Spinal cord (tissue), 10 donors: ENCODE measurements at places on chromosomes 3 and 15. TPM values are rescaled to one million over a fixed set of nuclear protein-coding genes. Genes with fewer than 3 reads are reported as not detected.

DNA sequence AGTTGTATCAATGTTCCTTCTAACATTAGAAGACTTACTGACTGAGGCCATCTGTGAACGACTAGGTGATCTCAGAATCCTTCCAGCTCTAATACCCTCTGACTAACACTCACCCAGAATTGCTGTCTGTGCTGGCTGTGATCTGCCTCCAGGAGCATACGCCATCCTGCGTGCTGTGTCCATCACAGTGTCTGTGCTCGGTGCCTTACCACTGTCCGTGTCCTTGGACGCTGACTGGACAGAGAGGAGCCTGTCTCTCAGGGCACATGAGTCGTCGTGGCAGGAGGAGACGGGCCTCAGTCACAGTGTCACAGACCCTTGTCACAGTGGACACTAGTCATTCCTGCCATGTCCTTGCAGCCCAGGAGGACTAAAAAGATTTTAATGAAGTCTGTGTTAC lies 83.1 kb downstream of the LMLN start:
- H3K36me3 ChIP-seq: peaks cover 5% of the 10 kb centered on the region
- no peak overlapping the region for H3K27ac ChIP-seq
- no peak for DNase-seq
- H3K27me3 ChIP-seq: no peaks in the 10 kb centered on the region
- no peak overlapping the region for H3K4me3 ChIP-seq

TMEM207 gene
- not detected for total RNA-seq

DNA sequence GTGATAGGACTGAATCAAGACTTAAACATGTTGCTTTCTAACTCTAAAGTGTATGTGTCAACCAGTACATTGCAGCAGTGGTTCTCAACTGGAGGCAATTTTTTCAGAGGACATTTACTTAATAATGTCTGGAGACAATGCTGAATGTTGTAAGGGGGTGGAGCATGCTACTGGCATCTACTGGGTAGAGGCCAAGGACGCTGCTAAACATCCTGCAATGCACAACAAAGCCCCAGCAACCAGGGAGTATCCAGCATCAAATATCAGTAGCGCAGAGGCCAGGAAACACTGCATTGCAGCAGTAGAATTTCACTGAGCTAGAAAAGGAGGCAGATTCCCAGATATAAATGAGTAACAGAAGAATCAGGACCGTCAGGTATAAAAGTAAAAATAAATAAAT lies 79.8 kb upstream of the GRM7 start:
- H3K27ac ChIP-seq: no peak overlapping the region
- DNase-seq: no peak
- no peaks in the 10 kb centered on the region for H3K4me1 ChIP-seq

ALDH1L1 gene
- 24.6 TPM for total RNA-seq

TMEM40 gene
- total RNA-seq: 0.50 TPM

EEF1AKMT4 gene
- total RNA-seq: 0.40 TPM

SLC12A1 gene
- 1.9 TPM for total RNA-seq

MYLK gene
- total RNA-seq: 47.7 TPM

- peak; percentile 66 for DNase-seq
- H3K27me3 ChIP-seq: peaks cover 38% of the 10 kb centered on the region
- peaks cover 21% of the 10 kb centered on the region for H3K4me1 ChIP-seq
- H3K36me3 ChIP-seq: no peaks in the 10 kb centered on the region
- H3K4me3 ChIP-seq: peak within 1 kb of the TSS; percentile 39
Observed at GRCh38 chr3:38649500-38650247, at the start of gene SCN5A. Gene SCN5A, minus strand, starts transcription at chr3:38649687. Its CDS starts 16,380 bp downstream, at chr3:38633307.

- DNase-seq: no peak
- no peaks in the 10 kb centered on the region for H3K27me3 ChIP-seq
- peaks cover 2% of the 10 kb centered on the region for H3K4me1 ChIP-seq
Observed at GRCh38 chr15:98763179-98763578, 114.8 kb downstream of the IGF1R start.

CILP gene
- 0.94 TPM for total RNA-seq

DNA sequence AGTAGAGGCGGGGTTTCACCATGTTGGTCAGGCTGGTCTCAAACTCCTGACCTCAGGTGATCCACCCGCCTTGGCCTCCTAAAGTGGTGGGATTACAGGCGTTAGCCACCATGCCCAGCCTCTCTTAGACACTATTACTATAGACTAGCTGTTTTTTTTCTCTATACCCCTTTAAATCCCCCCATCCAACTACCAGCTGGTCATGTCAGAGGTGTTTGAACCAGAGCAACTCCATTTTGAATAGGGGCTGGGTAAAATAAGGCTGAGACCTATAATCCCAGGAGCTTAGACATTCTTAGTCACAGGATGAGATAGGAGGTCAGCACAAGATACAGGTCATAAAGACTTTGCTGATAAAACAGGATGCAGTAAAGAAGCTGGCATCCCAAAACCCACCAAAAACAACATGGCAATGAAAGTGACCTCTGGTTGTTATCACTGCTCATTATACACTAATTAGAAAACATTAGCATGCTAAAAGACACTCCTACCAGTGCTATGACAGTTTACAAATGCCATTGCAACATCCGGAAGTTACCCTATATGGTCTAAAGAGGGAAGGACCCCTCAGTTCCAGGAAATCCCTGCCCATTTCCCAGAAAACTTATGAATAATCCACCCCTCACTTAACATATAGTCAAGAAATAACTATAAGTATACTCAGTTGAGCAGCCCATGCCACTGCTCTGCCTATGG lies 57.8 kb upstream of the GPD1L start:
- no peak for DNase-seq
- no peak overlapping the region for H3K27ac ChIP-seq

DNA sequence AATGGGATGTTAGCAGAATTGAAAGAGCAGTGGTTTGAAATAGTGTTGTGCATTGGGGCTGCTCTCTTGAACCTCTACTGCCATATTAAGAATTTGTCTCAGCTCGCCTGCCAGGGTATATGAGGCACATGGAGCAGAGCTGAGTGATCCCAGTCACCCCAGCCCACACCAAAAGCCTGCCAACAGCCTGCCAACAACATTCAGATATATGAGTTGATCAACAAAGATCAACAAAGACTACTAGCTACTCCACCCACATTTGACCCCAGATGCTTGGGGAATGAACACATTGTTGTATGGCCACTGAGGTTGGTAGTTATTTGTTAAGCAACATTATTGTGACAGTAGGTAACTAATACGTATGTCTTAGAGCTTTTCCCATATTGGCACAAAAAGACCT lies 570.9 kb upstream of the IL12A start:
- no peak overlapping the region for H3K4me3 ChIP-seq
- peaks cover 3% of the 10 kb centered on the region for H3K4me1 ChIP-seq
- no peaks in the 10 kb centered on the region for H3K27me3 ChIP-seq
- no peaks in the 10 kb centered on the region for H3K36me3 ChIP-seq
- no peak for DNase-seq

DNA sequence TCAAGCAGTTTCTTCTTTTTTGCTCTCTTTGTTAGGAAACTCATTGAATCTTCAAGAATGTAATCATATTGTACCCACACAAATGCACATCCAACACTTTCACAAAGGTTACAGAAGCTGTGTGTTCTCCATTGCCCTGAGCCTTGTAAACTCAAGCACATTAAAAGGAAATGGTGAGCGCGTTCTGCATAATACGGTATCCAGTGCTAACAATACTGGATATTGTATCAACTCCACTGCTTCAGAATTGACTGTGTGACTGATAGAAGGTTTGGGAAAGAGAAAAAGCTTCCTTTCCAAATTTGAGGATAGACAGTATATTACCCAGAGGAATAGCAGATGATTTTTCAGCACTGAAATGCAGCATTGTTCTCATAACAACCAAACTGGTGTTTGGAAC lies 268.9 kb upstream of the RBMS3 start:
- no peaks in the 10 kb centered on the region for H3K4me1 ChIP-seq
- DNase-seq: no peak
- no peak overlapping the region for H3K27ac ChIP-seq
- H3K27me3 ChIP-seq: no peaks in the 10 kb centered on the region
- no peak overlapping the region for H3K4me3 ChIP-seq

DNA sequence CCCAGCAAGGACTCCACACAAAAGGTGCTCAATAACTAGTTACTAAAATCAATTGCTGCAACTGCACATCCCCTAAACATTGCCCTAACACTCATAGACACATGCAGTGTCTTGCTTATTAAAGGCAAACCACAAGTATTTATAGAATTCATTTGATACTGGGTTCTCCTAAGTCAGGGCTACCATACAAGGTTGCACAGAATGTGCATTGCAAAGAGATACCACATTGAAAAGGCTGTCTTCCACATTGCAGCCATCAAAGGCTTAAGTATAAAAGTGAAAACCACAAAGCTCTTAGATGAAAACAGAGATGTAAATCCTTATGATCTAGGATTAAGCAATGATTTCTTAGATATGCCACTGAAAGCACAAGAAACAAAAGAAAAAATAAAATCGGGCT lies 33.6 kb upstream of the TOPAZ1 start:
- no peaks in the 10 kb centered on the region for H3K36me3 ChIP-seq
- H3K27me3 ChIP-seq: peaks cover 2% of the 10 kb centered on the region
- H3K4me1 ChIP-seq: no peaks in the 10 kb centered on the region
- H3K27ac ChIP-seq: no peak overlapping the region
- DNase-seq: no peak

DNA sequence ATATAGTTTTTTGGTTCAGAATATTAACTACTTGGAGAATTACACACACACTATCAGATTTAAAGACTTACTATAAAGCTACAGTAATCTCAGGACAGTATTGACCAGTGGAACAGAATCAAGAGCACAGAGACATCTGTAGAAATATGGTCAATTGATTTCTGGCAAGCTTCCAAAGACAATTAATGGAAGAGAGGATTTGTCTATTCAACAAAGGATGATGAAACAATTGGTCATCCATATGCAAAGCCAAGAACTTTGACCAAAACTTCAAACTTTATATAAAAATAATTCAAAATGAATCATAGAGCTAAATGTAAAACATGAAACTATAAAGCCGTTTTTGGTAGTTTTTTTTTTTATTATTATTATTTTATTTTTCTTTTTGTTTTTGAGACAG lies 29.8 kb upstream of the MB21D2 start:
- H3K27me3 ChIP-seq: no peaks in the 10 kb centered on the region
- no peak overlapping the region for H3K4me3 ChIP-seq
- no peaks in the 10 kb centered on the region for H3K36me3 ChIP-seq
- no peak for DNase-seq
- H3K4me1 ChIP-seq: no peaks in the 10 kb centered on the region
- no peak overlapping the region for H3K27ac ChIP-seq

DNA sequence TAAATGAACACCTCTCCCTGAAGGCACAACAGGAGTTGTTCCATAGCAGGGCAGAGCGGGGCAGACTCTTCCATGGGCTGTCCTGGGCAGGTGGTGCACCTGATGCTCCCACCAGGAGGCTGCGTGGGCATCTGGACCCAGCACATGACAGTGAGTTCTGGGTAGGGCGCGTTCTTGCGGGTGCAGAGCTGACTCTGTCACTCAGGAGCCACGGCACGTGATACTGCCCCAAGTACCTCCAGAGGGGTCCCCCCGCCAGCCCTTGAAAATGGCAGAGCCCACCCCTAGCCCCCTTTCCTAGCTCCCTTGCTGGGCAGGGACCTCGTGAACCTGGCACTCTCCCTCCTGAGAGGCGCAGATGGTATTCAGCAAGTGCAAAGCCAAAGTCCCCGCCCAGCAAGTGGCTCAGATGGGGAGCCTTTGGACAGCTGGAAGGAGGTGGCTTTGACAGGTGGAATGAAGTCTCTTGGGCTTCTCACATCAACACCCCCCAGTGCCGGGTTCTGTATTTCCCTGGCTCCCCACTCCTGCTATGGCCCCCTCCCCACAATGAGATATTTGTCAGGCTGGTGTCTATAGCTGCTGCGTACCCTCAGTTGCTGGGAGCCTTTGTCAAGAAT lies 172.1 kb downstream of the TBC1D2B start:
- H3K4me3 ChIP-seq: no peak overlapping the region
- H3K36me3 ChIP-seq: no peaks in the 10 kb centered on the region
- peaks cover 22% of the 10 kb centered on the region for H3K4me1 ChIP-seq
- H3K27me3 ChIP-seq: no peaks in the 10 kb centered on the region

- no peaks in the 10 kb centered on the region for H3K36me3 ChIP-seq
- H3K27me3 ChIP-seq: no peaks in the 10 kb centered on the region
- no peaks in the 10 kb centered on the region for H3K4me1 ChIP-seq
Observed at GRCh38 chr15:63809452-63809851, 24.3 kb downstream of the HERC1 start.

PFKFB4 gene
- 13.2 TPM for total RNA-seq

MAGEL2 gene
- total RNA-seq: 11.1 TPM
